Glutamatergic neuron (in vitro differentiated cells): ENCODE measurements at places on chromosomes 2 and 18.
A peak's percentile ranks its signal among the peaks of the same experiment; 100 is the strongest.

DNA sequence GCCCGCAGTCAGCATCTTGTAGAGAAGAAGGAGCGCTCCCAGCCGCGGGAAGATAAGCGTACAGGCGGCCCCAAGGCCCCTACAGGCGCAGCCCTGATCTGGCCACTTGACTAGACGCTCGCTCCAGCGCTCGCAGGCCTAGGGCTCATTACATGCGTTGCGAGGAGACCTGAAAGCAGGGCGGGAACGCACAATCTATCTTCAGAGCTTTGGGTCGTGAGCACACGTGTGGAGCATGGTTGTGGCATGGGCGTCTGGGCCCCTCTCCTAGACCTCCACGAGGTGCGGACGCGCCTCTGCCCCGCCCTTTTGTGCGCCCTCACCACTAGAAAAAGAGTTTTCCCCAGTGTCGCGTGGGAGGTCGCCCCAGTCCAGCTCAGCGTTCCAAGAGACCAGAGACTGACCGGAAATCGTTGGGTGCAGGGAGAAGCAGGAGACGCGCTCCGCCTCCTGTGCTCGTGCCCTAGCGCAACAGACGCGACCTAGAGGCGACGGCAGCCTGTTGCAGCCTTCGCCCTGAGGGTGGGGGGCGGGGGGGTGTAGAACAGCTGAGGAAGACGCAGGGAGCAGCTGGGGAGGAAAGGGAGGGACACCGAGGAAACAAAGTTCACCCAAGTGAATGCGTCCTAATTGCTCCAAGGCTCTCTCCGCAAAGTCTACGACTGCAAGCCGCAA lies 12.6 kb downstream of the NR4A2 start:
- H3K36me3 ChIP-seq, result peaks cover 12% of the 10 kb centered on the region
- H3K4me1 ChIP-seq, result peaks cover 19% of the 10 kb centered on the region
- peak; percentile 49 for DNase-seq

GRCh38 chr18:54382076-54382475 lies 24.4 kb downstream of the C18orf54 start:
- no peak for DNase-seq
- no peaks in the 10 kb centered on the region for H3K36me3 ChIP-seq
- H3K27me3 ChIP-seq, result no peaks in the 10 kb centered on the region
- H3K4me1 ChIP-seq, result peaks cover 7% of the 10 kb centered on the region

DNA sequence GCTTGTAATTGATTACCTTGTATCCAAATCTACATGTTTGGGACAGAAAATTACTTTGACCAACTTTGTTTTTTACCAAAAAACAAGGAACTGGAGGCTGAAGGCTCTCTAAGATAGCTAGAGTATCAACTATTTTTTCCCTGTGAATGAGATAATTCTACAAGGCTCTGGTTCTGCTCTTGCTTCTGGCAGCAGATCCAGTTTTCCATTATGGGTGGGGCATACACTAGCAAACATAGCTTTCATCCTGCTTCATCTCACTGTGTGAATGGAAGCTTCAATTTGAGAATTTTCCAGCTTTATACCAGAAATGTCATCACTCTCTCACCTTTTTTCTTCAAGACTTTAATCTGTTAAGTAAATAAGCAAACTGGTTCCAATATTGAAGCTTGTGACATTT lies 249.7 kb downstream of the RPRM start:
- no peaks in the 10 kb centered on the region for H3K27me3 ChIP-seq
- peaks cover 4% of the 10 kb centered on the region for H3K36me3 ChIP-seq
- no peak for DNase-seq
- no peak overlapping the region for H3K4me3 ChIP-seq
- H3K4me1 ChIP-seq, result peaks cover 12% of the 10 kb centered on the region

GRCh38 chr2:66457545-66457944 lies 22.6 kb downstream of the MEIS1 start:
- peaks cover 10% of the 10 kb centered on the region for H3K4me1 ChIP-seq
- no peaks in the 10 kb centered on the region for H3K36me3 ChIP-seq

DNA sequence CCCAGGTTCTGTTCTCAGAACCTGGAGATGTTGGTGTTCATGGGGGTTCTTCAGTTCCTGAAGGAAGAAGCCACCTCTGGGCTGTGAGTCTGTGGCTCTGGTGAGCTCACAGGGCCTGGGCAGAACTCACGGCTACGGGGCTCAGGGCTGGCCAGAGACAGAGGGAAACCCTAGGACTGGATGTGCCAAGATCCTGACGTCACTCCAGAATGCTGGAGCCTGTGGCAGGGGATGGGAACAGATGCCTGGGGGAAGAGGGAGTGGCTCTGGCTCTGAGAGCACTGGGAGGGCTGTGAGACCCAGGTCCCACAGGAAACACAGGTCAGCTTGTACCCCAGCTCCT lies at the start of gene OTOF:
Gene OTOF (minus strand): TSS at position 214 of the 343 bp plus-strand sequence.
- H3K4me3 ChIP-seq, result no peak within 1 kb of the TSS
- H3K27ac ChIP-seq, result no peak within 1 kb of the TSS
- peaks cover 3% of the 10 kb centered on the region for H3K4me1 ChIP-seq

- DNase-seq, result no peak
- no peaks in the 10 kb centered on the region for H3K36me3 ChIP-seq
- H3K27ac ChIP-seq, result no peak overlapping the region
- H3K4me1 ChIP-seq, result peaks cover 12% of the 10 kb centered on the region
Observed at GRCh38 chr2:239095460-239096081, 247.7 kb downstream of the TWIST2 start.
